ENCODE measurements at places on chromosomes 16 and 17.

GRCh38 chr17:77420804-77421629, 280.2 kb downstream of the SEC14L1 start:
- DNase-seq, result peak; percentile 70

GRCh38 chr17:12867726-12868125, 78.4 kb downstream of the ARHGAP44 start:
- DNase-seq, result no peak

DNA sequence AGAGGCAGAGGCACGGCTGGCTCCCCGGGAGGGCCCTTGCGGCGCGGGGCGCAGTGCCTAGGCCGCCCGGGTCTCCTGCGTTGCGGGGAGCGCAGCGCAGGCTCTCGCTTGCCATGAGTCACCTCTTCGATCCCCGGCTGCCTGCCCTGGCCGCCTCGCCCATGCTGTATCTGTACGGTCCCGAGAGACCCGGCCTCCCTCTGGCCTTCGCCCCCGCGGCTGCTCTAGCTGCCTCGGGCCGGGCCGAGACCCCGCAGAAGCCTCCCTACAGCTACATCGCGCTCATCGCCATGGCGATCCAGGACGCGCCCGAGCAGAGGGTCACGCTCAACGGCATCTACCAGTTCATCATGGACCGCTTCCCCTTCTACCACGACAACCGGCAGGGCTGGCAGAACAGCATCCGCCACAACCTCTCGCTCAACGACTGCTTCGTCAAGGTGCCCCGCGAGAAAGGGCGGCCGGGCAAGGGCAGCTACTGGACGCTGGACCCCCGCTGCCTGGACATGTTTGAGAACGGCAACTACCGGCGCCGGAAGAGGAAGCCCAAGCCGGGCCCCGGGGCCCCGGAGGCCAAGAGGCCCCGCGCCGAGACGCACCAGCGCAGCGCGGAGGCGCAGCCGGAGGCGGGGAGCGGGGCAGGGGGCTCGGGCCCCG, 390 bp downstream of the FOXL1 start:
- no peak for DNase-seq

- DNase-seq, result no peak
Observed at GRCh38 chr17:61746248-61746985, 116.9 kb downstream of the BRIP1 start.

DNA sequence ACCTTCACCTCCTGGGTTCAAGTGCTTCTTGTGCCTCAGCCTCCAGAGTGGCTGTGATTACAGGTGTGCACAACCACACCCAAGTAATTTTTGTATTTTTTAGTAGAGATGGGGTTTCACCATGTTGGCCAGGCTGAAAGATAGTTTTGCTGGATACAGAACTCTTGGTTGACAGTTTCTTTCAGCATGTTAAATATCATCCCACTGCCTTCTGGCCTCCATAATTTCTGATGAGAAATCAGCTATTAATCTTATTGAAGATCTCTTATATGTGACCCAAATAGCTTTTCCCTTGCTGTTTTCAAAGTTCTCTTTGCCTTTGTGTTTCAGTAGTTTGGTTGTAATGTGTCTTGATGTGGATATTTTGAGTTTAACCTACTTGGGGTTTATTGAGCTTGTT, 50.3 kb upstream of the BRD7 start:
- DNase-seq, result no peak

GRCh38 chr17:39340731-39341130, 60.7 kb downstream of the FBXL20 start:
- no peak for DNase-seq

GRCh38 chr17:69062860-69063581, 2.3 kb upstream of the ABCA9 start:
- DNase-seq, result no peak

- no peak for DNase-seq
Observed at GRCh38 chr16:83592778-83593177, 215.0 kb upstream of the HSBP1 start.

DNA sequence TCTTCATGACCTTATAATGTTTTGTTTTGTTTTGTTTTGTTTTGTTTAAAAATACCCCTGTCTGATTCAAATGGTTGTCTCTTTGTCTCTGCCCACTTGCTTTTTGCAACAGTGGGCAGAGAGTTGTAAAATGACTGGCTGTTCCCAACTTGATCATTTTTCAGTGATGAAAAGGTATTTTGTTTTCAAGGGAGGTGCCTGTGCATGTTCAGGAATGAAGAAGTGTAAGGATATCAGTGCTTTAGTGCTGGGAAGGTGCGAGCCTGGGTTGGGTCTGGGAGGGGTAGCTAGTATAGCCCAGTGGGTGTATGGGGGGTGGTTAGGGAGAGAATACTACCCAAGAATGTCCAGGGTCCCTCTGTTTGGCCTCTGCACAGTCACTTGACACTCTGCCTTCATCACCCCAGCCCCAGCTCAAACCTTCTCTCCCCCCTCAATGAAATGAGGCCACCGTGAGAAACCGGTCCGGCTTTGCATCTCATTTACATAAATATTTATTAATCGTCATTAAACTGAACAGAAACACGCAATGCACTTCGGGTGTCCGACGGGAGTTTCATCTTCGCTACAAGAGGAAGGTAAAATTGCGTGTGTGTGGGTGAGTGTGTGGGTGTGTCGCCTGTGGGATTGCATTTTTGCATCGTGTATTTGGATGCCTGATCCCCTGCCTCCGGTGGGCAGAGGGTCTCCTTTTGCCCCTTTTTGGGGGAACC, 4.3 kb downstream of the NEUROD2 start:
- no peak for DNase-seq

DNA sequence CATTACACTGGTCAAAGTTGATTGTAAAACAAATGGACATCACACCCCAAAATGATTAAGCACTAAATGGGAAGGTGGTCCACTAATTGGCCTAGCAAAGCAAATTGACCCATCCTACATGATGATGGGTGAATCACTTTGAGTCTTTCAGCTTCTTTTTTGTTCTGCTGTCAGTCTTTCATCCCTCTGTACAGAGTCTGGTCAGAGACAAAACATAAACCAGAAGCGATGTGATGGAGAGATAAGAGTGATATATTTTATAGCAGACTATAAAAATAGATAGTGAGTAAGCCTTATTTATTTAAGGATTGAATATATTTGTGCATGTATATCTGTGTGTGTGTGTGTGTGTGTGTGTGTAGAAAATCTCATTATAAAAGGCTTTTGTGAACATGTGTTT, 618.4 kb upstream of the SOX9 start:
- no peak for DNase-seq
